T-cell (primary cell): ENCODE measurements at places on chromosomes 12 and 14. TPM values are rescaled to one million over a fixed set of nuclear protein-coding genes. Genes with fewer than 3 reads are reported as not detected.

- H3K36me3 ChIP-seq = no peaks in the 10 kb centered on the region
- no peaks in the 10 kb centered on the region for H3K27me3 ChIP-seq
- no peak for DNase-seq
- H3K27ac ChIP-seq = no peak overlapping the region
Observed at GRCh38 chr14:32480337-32480736, 151.2 kb downstream of the AKAP6 start.

- H3K27me3 ChIP-seq = no peaks in the 10 kb centered on the region
- H3K4me3 ChIP-seq = no peak overlapping the region
- peaks cover 29% of the 10 kb centered on the region for H3K4me1 ChIP-seq
Observed at GRCh38 chr14:81192594-81192993, 28.2 kb downstream of the GTF2A1 start.

- H3K4me3 ChIP-seq = no peak overlapping the region
- DNase-seq = no peak
- no peaks in the 10 kb centered on the region for H3K36me3 ChIP-seq
- H3K4me1 ChIP-seq = peaks cover 12% of the 10 kb centered on the region
- H3K27ac ChIP-seq = peak overlapping the region; percentile 26
Observed at GRCh38 chr12:10551375-10551774, 45.7 kb downstream of the EIF2S3B start.

- H3K27me3 ChIP-seq = no peaks in the 10 kb centered on the region
- no peak for DNase-seq
- no peaks in the 10 kb centered on the region for H3K36me3 ChIP-seq
- peaks cover 4% of the 10 kb centered on the region for H3K4me1 ChIP-seq
- no peak overlapping the region for H3K27ac ChIP-seq
- H3K4me3 ChIP-seq = no peak overlapping the region
Observed at GRCh38 chr12:100123316-100124095, 19.2 kb downstream of the BLTP3B start.

GRCh38 chr14:99603471-99604277, at the start of gene CCDC85C:
Gene CCDC85C, minus strand, starts transcription at chr14:99604207. Its CDS starts 248 bp downstream, at chr14:99603959.
- no peaks in the 10 kb centered on the region for H3K36me3 ChIP-seq
- H3K27me3 ChIP-seq = peaks cover 2% of the 10 kb centered on the region
- peak within 1 kb of the TSS; percentile 79 for H3K4me3 ChIP-seq
- H3K4me1 ChIP-seq = peaks cover 2% of the 10 kb centered on the region

DNA sequence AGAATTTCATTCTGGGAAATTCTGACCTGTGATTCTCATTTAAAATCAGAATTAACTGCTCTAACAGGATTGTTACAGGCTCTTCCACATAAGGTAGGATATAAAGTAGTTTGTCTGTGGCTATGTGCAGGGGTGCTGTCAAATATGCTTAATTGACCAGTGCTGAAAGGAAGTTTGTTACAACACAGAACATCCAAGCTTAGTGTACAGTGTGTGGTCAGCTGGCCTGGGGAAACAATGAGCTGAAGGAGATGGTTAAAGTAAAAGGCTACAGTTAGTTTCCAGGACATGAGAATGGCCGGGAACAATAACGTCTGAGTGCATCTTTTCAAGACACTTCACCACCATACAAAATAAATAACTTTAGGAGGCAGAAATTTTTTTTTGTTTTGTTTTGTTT, 68.0 kb downstream of the PKP2 start:
- H3K4me3 ChIP-seq = no peak overlapping the region
- no peaks in the 10 kb centered on the region for H3K4me1 ChIP-seq
- H3K36me3 ChIP-seq = no peaks in the 10 kb centered on the region
- H3K27ac ChIP-seq = no peak overlapping the region

GRCh38 chr14:56199982-56200577, 81.9 kb downstream of the PELI2 start:
- DNase-seq = no peak
- H3K27ac ChIP-seq = no peak overlapping the region
- H3K36me3 ChIP-seq = no peaks in the 10 kb centered on the region

DNA sequence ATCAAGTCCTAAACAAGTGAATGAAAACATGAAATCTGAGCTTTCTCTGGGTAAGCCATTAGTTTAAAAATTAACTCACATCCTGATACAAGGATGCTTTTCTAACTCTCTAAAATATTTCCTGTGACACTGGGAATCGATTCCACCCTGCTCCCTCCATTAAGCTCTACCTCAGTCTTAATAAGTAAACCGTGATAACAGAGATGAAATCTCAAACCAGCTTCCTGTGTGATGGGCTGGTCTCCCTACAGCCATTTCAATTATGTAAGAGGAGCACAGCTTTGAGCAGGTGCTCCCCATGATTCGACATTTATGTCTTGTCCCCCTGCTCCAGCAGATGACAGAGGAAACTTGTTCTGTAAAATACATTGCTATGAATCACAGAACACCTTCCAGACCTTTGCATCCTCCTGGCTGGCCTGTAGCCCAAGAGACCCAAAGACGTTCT, 59.0 kb downstream of the GAS2L3 start:
- no peak for DNase-seq
- no peak overlapping the region for H3K4me3 ChIP-seq
- H3K4me1 ChIP-seq = no peaks in the 10 kb centered on the region
- H3K36me3 ChIP-seq = no peaks in the 10 kb centered on the region
- H3K27ac ChIP-seq = no peak overlapping the region

GRCh38 chr12:38373784-38374183, 57.2 kb downstream of the ALG10B start:
- H3K27me3 ChIP-seq = no peaks in the 10 kb centered on the region
- DNase-seq = no peak
- no peak overlapping the region for H3K27ac ChIP-seq
- no peaks in the 10 kb centered on the region for H3K36me3 ChIP-seq
- H3K4me1 ChIP-seq = no peaks in the 10 kb centered on the region

DNA sequence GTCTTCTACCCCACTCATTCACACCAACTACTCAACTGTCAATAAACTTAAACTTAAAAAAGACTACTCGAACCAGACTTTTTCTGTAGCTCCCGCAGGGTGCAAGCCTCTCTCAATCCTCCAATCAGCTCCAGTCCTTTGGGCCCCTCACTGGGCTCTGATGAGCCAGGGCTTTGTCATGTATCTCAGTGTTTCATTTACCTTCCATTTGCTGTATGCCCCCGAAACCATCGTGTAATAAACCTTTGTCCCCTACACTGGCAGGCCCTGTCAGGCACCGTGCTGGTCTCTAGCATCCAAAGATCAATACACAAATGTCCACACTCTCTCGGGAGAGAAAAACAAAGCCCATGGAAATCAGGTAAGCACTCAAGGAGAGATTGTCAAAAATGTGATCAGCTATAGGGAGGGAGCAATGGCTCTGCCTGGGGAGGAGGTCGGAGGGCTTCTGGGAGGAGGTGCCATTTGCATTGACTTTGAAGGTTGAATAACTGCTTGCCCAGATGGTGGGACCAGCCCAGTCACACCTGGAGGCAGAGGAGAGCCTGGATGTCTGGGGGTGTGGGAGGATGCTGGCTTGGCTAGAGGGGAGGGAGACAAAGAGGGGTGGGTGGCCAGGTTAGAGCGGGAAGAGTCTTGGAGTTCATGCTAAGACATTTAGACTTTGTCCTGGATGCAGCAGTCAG, 42.1 kb upstream of the DICER1 start:
- H3K4me1 ChIP-seq = no peaks in the 10 kb centered on the region
- H3K27me3 ChIP-seq = no peaks in the 10 kb centered on the region
- H3K27ac ChIP-seq = no peak overlapping the region
- no peak for DNase-seq
- no peaks in the 10 kb centered on the region for H3K36me3 ChIP-seq

DNA sequence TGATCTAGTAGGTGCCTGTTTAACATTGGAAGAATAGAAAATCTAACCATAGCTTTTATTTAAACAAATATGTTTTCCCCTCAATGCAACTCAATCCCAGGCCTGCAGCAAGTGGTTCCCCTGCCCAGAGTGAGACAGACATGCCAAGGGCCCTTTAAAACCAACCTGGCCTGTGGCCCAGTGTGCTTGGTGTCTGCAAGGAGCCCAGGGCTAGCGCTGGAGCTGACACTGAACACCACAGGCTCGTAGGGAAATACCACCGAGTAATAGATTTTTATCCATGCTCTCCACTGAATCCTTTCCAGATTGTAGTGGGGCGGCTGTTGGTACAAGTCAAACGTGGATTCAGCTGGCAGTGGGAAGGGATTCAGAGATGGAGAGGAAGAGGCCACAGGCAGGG, 95.6 kb upstream of the NRXN3 start:
- H3K27ac ChIP-seq = no peak overlapping the region
- no peaks in the 10 kb centered on the region for H3K36me3 ChIP-seq
- H3K27me3 ChIP-seq = peaks cover 4% of the 10 kb centered on the region
- no peak overlapping the region for H3K4me3 ChIP-seq
- H3K4me1 ChIP-seq = no peaks in the 10 kb centered on the region

GRCh38 chr12:47270782-47271664, 191.3 kb upstream of the AMIGO2 start:
- H3K36me3 ChIP-seq = no peaks in the 10 kb centered on the region
- H3K4me1 ChIP-seq = peaks cover 57% of the 10 kb centered on the region
- no peak overlapping the region for H3K27ac ChIP-seq
- no peaks in the 10 kb centered on the region for H3K27me3 ChIP-seq

GRCh38 chr14:21978999-21979314, 305.3 kb upstream of the OR4E1 start:
- H3K4me1 ChIP-seq = peaks cover 6% of the 10 kb centered on the region
- no peaks in the 10 kb centered on the region for H3K36me3 ChIP-seq
- no peaks in the 10 kb centered on the region for H3K27me3 ChIP-seq
- H3K4me3 ChIP-seq = peak overlapping the region; percentile 31
- H3K27ac ChIP-seq = peak overlapping the region; percentile 7

DNA sequence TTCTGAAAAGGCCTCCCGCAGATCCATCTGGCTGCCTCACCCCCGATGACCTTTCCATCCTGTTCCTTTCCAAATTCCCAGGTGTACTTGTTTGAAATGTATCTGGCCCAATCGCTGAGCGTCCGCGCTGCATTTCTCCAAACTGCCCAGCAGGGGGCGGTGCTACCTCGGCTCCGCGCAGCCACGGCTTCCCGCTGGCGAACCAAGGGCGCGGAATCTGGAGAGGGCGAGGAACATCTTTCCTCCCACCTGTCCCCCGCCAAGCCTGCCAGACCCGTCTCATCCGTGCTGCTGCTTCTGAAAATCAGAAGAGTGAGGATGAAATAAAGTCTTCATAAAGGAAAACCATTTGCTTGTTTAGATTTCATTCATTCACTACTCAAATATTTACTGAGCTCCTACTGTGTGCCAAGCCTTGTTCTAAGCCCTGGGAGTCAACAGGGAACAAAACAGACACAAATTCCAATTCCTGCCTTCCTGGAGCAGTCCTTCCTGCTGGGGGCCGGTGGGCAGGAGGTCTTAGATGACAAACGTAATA, 16.8 kb upstream of the MYL2 start:
- H3K4me3 ChIP-seq = no peak overlapping the region
- peak; percentile 46 for DNase-seq
- no peaks in the 10 kb centered on the region for H3K36me3 ChIP-seq
- H3K4me1 ChIP-seq = peaks cover 6% of the 10 kb centered on the region

GRCh38 chr12:26732005-26732908, 100.7 kb downstream of the ITPR2 start:
- peaks cover 3% of the 10 kb centered on the region for H3K4me1 ChIP-seq
- no peaks in the 10 kb centered on the region for H3K27me3 ChIP-seq
- no peaks in the 10 kb centered on the region for H3K36me3 ChIP-seq
- DNase-seq = no peak
- no peak overlapping the region for H3K27ac ChIP-seq

DNA sequence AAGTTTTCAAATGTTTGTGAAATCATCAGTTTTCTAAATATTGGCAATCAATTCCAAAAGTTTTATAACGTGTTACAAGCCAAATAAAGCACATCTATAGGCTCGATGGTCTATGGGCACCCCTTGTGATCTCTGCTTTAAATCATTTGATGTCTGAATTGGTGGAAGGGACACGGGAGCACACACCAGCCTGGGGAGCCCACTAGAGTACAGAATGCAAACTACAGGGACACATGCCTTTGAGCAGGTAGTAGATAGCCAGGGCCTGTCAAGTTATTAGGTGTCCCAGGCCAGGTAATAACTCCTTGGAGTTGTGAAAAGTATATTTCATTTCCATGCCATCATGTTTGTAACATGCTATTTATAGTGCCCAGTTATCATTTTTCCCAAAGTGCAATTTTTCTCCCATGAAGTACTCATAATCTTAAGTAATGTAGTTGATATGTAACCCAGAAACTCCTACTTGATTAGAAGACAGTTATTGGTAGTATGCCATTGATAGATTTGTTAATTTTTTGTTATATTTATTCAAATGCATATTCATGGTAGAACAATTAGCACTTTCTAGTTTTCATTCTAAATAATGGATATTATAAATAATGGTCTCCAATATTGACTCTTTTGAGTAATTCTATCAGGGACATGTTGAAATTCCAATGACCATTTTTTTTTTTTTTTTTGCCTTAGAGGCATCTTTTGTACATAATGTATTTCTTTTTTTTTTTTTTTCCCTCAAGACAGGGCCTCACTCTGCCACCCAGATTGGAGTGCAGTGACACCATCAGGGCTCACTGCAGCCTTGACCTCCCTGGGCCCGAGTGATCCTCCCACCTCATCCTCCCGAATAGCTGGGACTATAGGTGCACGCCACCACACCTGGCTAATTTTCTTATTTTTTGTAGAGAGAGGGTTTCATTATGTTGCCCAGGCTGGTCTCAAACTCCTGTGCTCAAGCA, 96.9 kb upstream of the FGD4 start:
- H3K4me3 ChIP-seq = no peak overlapping the region
- no peak overlapping the region for H3K27ac ChIP-seq
- no peaks in the 10 kb centered on the region for H3K36me3 ChIP-seq
- no peaks in the 10 kb centered on the region for H3K4me1 ChIP-seq

The TAOK3 gene
- 93.6 TPM for total RNA-seq

The LTB4R2 gene
- 25.2 TPM for total RNA-seq

The TAMALIN gene
- total RNA-seq = 480 TPM

The SELPLG gene
- 215 TPM for total RNA-seq

The MYH6 gene
- total RNA-seq = not detected

The GLT8D2 gene
- total RNA-seq = not detected

The CEP170B gene
- total RNA-seq = 8.4 TPM
